ENCODE measurements at places on chromosomes 4 and X. TPM values are rescaled to one million over a fixed set of nuclear protein-coding genes. Genes with fewer than 3 reads are reported as not detected.
A peak's percentile ranks its signal among the peaks of the same experiment; 100 is the strongest.

Gene ARL9
- total RNA-seq: not detected

Gene TIGD4
- 2.0 TPM for total RNA-seq

DNA sequence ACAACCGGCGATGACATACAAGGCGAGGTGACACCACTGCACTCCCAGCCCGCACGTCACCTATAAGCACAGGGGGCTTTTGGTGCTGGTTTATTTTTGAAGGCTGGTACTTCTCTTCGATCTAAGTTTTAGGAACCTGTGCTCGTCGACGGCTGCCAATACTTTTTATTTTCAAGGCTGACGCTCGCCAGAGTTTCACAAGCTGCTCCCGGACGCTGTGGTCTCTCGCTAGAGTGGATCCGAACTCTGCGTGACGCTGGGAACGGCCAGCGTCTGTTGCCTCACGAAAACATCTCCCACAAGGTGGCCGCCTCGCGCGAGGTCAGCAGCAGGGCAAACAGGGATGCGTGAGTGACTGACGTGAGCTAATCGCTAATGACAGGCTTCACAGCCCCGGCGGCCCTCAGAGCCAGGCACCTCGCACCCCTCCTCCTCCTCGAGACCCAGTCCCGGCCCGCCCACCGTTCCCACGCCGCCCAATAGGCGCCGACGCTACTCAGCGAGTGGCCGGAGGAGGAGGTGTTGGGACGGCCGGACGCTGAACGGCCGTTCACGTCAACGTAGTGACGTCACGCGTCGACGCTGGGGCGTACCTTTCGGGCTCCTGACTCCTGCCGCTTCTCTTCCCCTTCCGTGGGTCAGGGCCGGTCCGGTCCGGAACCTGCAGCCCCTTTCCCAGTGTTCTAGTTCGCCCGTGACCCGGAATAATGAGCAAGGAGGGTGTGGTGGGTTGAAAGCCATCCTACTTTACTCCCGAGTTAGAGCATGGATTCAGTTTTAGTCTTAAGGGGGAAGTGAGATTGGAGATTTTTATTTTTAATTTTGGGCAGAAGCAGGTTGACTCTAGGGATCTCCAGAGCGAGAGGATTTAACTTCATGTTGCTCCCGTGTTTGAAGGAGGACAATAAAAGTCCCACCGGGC is at the start of gene CLCN3:
Gene CLCN3 (plus strand): TSS at position 621 of the 922 bp plus-strand sequence. CDS start 15,351 bp downstream, outside the sequence.
- no peaks in the 10 kb centered on the region for H3K36me3 ChIP-seq
- 0 out of 2 replicates have a peak, but pooled peaks cover 3% of the 10 kb centered on the region for H3K4me1 ChIP-seq
- DNase-seq: peak; percentile 99

GRCh38 chr4:164023214-164023613 is 528.7 kb downstream of the TMA16 start:
- no peaks in the 10 kb centered on the region for H3K4me1 ChIP-seq
- no peak for DNase-seq
- peaks cover 11% of the 10 kb centered on the region for H3K36me3 ChIP-seq
- no peak overlapping the region for H3K4me3 ChIP-seq
- H3K27me3 ChIP-seq: no peaks in the 10 kb centered on the region

GRCh38 chrX:10533696-10534365 is 86.6 kb downstream of the MID1 start:
- no peaks in the 10 kb centered on the region for H3K36me3 ChIP-seq
- H3K4me3 ChIP-seq: no peak overlapping the region
- H3K4me1 ChIP-seq: peaks cover 5% of the 10 kb centered on the region
- H3K27ac ChIP-seq: no peak overlapping the region
- no peaks in the 10 kb centered on the region for H3K27me3 ChIP-seq
- no peak for DNase-seq

GRCh38 chrX:39527025-39527424 is 570.7 kb downstream of the BCOR start:
- H3K4me1 ChIP-seq: peaks cover 2% of the 10 kb centered on the region
- DNase-seq: no peak
- no peak overlapping the region for H3K27ac ChIP-seq
- peaks cover 9% of the 10 kb centered on the region for H3K36me3 ChIP-seq
